ENCODE measurements at places on chromosomes 6 and 20. TPM values are rescaled to one million over a fixed set of nuclear protein-coding genes. Genes with fewer than 3 reads are reported as not detected.

The SYCP2 gene
- total RNA-seq = 1.2 TPM

DNA sequence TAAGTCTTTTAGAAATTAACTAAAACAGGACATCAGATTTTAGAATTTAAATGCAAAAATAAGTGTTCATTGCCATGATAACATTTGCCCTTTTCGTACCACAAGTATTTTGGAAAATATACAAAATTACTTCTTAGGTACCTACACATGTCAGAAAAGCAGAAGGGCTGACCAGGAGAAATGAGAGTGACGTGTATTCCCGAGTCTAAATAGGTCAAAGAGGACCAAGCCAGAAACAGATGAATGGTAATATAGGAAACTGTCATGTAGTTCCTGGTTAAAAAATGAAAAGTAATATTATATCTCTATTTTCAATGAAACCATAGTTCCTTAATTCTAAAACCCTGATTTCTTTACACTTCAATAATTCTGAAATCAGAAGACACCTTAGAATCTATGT, 126.2 kb downstream of the IPCEF1 start:
- no peak for DNase-seq

GRCh38 chr6:10425176-10425974, 10.5 kb upstream of the TFAP2A start:
- no peak for DNase-seq

DNA sequence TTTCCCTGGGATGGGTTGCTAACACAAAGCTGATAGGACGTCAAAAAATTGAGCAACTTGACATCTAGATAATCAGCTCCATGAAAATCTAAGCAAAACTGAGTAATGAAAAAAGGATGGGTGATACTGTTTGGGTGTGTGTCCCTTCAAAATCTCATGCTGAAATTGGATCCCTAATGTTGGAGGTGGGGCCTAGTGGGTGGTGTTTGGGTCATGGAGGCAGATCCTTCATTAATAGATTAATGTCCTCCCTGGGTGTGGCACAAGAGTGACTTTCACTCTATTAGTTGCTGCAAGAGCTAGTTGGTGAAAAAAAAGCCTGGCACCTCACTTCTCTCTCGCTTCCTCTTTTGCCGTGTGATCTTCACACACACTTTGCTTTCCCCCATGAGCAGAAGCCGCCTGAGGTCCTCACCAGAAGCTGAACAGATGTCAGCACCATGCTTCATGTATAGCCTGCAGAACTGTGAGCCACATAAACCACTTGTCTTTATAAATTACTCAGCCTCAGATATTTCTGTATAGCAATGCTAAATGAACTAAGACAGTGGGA, 160.9 kb downstream of the FRK start:
- DNase-seq = no peak

DNA sequence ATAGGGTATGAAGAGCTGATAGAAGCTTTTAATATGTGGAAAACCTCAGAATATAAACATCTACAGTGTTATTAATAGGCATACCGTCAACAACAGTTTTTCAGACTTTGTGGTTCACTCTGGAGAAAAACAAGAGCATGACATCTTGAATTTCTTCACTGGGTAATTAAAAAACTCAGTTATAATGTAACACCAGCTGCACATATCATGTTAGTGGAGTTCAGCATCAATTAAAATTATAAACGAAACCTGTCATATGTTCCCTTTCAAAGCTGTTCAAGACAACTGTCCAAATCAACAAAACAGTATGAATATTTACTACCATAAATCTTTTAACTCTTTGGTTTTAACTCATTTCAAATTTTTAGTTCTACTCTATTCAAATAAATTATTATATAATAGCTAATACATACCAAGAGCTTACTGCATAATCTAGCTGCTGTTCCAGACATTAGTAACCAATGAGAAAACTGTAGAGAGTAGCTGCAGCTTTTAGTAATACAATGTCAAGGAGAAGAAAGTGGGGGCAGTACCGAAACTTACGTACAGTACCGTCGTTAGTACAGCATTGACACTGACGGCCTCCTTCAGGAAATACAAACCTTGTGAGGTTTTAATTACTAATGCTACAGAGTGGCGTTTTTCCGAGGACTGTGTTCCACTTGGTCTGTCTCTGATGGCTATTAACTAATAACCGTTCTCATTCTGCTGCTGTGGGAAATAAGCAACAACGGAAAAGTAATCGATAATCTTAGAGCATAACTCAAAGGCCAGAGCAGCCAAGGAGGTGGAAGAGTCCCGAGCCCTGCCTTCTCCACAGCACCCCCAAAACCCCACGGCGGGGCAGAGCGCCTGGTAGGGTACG, 532 bp upstream of the PM20D2 start:
- peak; percentile 33 for DNase-seq

- no peak for DNase-seq
Measured at GRCh38 chr6:85464722-85465150, 14.9 kb downstream of the NT5E start.

- no peak for DNase-seq
Measured at GRCh38 chr6:15048367-15048766, 197.5 kb upstream of the JARID2 start.

GRCh38 chr20:36818861-36819260, 45.3 kb upstream of the DSN1 start:
- DNase-seq = peak; percentile 85

- peak; percentile 96 for DNase-seq
Measured at GRCh38 chr20:50292591-50293283, 102.1 kb downstream of the CEBPB start.

- DNase-seq = no peak
Measured at GRCh38 chr20:57584768-57585461, 24.0 kb downstream of the PCK1 start.

DNA sequence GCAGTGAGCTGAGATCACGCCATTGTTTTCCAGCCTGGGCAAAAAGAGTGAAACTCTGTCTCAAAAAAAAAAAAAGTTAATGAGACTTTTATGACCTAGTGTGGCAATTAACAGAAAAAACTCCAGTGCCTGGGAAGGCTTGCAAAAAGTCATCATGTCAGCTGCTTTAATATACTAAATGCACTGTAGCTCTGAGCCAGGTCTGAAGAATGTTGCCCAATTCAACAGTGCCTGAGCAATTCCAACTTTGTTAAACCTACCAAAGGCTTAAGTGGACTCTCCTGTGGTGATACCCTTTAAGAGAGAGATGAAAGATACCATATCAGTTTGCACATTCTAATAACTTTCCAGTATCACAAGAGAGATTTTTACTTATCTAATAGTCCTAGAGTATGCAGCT, 6.5 kb upstream of the ROS1 start:
- DNase-seq = no peak

GRCh38 chr6:166453651-166454050, 70.9 kb upstream of the MPC1 start:
- no peak for DNase-seq

GRCh38 chr6:157456524-157456829, 75.5 kb downstream of the ZDHHC14 start:
- peak; percentile 8 for DNase-seq

DNA sequence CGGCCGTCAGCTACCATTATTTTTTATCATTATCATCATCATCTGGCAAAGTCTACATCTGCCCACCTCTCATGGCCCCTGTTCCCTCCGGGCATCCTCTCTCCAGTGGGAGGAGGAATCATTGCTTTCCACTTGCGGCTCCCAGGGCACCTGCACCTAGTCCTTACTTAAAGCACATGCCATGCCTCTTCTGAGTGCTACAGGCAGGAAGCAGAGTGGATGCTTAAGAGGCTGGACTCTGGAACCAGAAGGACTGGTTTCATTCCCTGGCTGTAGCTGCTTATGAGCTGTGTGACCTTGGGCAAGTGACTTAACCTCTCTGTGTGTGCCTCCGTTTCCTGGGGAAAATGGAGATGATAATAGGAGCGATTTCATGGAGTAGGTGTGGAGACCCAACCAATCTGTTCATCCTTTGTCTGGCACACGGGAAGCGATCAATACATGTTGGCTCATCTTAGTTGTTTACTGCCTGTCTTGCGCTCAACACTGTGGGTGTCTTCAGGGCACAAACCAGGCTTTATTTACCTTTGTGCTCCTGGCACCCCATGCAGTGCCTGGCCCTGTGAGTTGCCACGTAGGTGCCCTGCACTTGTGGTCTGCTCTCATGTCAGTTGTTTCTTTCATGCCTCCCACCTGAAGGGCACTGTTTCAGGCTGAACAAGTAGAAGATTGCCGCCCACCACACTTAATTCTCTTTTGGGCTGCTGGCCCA, 317.0 kb upstream of the SULF2 start:
- DNase-seq = no peak

DNA sequence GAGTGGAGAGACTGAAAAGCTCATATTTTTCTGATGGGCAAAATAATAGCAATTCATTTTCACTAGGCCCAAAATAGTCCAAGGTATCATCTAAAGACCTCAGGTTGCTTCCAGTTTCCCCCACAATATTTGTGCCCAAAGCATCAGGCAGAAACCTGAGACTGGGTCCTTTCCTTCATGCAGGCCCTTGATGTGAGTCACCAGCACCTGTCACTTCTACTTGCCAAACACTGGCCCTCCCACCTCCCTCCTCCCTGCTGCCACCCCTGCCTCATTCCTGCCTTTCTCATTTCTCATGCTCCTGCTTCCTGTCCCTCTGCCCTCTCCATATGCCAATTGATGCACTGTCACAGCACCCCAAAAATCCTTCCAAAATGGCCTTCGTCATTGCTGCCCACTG, 230.4 kb upstream of the CST7 start:
- DNase-seq = no peak

DNA sequence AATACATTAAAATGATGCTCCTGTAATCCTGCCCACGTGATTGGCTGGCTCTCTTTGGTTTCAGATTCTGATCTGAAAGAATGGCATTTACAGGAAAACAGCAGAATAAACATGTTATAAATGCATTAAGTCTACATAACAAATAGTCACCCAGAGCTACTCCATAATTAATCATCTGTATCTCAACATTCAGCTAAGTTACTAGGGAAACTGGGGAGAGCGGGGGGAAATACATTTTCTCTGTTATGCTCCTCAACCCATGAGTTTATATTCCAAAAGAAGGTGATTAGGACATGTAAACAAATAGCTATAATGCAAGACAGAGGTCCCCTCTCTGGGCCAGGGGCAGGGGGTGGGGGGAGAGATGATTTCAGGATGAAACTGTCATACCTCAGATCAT, 58.5 kb downstream of the MAP7 start:
- no peak for DNase-seq

GRCh38 chr20:56865055-56865454, 235.9 kb downstream of the TFAP2C start:
- no peak for DNase-seq

GRCh38 chr6:47371139-47371869, 61.6 kb upstream of the TNFRSF21 start:
- DNase-seq = no peak

- no peak for DNase-seq
Measured at GRCh38 chr6:7899889-7900213, 10.7 kb downstream of the TXNDC5 start.

- no peak for DNase-seq
Measured at GRCh38 chr6:167848783-167849182, 22.1 kb downstream of the AFDN start.

GRCh38 chr6:84522135-84522549, 242.3 kb downstream of the TBX18 start:
- no peak for DNase-seq

DNA sequence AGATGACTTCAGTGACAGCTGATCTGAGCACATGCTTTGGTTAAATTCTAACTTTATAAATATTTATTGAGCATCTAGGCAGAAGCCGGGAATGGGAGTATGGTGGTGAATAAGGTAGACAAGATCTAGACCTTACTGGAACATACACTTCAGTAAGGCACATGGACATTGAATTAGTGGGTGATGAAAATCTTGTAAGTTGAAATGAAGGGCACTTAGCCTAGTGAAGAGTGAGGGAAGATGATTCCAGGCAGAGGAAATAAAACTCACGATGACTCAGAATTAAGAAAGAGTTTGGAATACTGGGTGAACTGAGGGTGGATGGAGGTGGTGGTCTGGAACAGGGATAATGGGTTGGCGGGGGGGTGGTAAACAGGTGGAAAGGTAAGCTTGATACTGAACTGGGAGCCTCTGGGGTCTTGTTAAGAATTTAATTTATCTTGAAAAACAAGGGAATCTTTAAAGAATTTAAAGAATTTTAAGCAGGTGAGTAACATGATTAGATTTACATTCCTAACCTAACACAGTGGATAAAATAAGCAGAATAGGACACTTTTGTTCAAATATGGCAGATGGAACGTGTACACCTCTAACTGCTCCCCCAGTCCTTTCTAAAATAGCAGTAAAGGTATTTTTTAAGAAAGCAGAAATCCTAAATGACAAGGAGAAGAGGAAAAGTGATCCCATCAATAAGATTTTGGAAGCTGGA, 75.2 kb upstream of the ARHGAP18 start:
- no peak for DNase-seq

DNA sequence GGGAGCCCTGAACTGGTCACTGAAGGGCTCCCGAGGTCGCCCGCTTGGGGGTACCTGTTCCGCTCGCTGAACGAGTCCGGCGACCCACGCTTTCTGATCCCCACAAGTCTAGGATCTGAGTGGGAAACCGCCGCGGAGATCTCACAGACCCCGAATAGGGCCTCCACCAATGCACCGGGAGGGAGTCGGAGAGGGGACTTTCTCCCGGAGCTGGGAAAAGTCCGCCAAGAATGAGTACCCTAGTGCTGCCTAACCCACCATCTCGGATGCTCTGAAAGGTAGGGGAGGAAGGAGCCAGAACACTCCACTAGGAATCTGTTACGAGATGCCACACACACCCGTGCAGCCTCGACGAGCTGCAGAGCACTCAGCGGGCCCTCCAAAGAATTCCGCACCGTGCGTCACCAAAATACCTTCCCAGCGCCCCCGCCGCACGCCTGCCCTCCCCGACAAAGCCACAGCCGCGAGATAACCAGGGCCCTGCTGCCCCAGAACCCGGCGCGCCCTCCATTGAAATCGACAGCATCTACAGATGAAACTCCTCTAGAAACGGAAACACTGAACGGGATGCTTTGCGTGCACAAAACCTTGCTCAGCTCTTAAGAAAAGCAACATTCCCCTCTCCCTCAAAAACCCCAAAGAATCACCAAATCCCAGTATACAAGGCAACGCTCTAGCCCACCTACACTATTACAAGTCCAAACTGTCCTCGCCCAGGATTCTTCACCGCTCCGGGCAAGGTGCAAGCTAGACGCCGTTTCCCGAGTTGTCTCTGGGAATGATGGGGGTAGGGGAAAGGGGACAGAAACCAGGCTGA, 686 bp downstream of the COL12A1 start:
- DNase-seq = peak; percentile 23

- DNase-seq = peak; percentile 52
Measured at GRCh38 chr6:121055572-121056163, 278.6 kb downstream of the TBC1D32 start.

The DPPA5 gene
- not detected for total RNA-seq

DNA sequence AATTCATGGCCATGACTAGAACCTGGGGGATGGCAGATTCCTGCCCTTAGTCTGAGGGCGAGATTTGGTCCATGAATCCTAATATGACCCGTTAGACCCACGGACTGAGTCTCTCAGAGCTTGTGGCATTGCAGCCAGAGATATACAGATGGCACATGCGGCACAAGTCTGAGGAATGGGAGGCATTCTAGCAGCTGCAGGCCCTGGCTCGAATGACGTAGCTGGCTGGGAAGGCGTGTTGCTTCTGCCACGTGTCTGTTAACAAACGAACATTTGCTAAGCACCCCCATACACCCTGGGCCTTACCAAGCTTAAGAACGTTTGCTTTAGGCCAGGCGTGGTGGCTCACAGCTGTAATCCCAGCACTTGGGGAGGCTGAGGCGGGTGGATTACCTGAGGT, 68.0 kb downstream of the CD164 start:
- no peak for DNase-seq

All from lung microvascular endothelial cell (primary cell).